ENCODE measurements at places on chromosomes 3 and 15. TPM values are rescaled to one million over a fixed set of nuclear protein-coding genes. Genes with fewer than 3 reads are reported as not detected.

DNA sequence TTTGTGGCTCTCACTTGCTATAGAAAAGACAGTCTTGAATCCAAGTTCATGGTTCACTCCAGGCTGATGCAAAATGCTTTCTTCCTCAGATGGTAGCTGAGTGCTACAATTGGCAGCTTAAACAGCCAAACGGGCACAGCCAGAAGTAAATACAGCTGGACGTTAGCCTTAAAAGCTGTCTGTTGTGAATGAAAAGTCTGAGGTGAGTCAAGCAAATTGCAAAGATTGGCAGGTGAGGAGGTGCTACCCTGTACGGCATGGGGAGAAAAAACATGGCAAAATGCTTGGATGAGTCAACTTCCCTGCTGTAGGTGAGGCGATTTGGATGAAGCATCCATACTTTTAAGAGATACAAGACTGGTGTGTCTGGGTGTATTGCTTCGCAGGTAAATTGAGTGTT is 40.5 kb downstream of the IL5RA start:
- H3K4me3 ChIP-seq, result no peak overlapping the region
- no peaks in the 10 kb centered on the region for H3K27me3 ChIP-seq
- H3K36me3 ChIP-seq, result no peaks in the 10 kb centered on the region

GRCh38 chr3:59247402-59247841 is 197.6 kb upstream of the CFAP20DC start:
- DNase-seq, result peak; percentile 23
- H3K27me3 ChIP-seq, result no peaks in the 10 kb centered on the region
- no peaks in the 10 kb centered on the region for H3K4me1 ChIP-seq
- no peak overlapping the region for H3K27ac ChIP-seq
- H3K36me3 ChIP-seq, result no peaks in the 10 kb centered on the region
- no peak overlapping the region for H3K4me3 ChIP-seq

- no peaks in the 10 kb centered on the region for H3K4me1 ChIP-seq
- H3K36me3 ChIP-seq, result no peaks in the 10 kb centered on the region
- no peaks in the 10 kb centered on the region for H3K27me3 ChIP-seq
- DNase-seq, result no peak
- no peak overlapping the region for H3K4me3 ChIP-seq
- no peak overlapping the region for H3K27ac ChIP-seq
Observed at GRCh38 chr15:69703532-69704187, 251.0 kb downstream of the RPLP1 start.

DNA sequence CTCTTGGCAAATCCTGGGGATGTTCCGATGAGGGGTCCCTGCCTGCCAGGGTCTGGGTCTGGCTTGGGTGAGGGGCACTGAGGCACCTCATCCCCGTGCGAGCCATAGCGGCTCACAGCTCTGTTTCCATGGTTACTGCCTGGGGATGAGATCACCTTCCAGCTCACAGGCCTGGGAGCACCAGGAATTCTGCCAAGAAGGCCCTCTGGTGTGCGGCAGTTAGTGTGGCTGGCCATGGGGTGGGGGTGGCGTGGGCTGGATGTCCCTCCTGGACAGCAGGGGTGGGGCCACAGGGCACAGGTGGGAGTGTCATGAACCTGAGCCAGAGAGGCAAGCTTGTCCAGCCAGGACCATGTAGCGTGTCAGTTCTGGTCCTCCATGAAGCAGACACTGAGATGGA is 22.1 kb upstream of the PRR23E start:
- H3K4me1 ChIP-seq, result peaks cover 8% of the 10 kb centered on the region
- no peak overlapping the region for H3K4me3 ChIP-seq
- peak; percentile 78 for DNase-seq
- no peaks in the 10 kb centered on the region for H3K36me3 ChIP-seq
- H3K27ac ChIP-seq, result no peak overlapping the region

GRCh38 chr3:195446359-195446758 is 3.5 kb upstream of the ACAP2 start:
- peaks cover 10% of the 10 kb centered on the region for H3K4me1 ChIP-seq
- H3K27ac ChIP-seq, result no peak overlapping the region
- DNase-seq, result no peak
- H3K4me3 ChIP-seq, result no peak overlapping the region

DNA sequence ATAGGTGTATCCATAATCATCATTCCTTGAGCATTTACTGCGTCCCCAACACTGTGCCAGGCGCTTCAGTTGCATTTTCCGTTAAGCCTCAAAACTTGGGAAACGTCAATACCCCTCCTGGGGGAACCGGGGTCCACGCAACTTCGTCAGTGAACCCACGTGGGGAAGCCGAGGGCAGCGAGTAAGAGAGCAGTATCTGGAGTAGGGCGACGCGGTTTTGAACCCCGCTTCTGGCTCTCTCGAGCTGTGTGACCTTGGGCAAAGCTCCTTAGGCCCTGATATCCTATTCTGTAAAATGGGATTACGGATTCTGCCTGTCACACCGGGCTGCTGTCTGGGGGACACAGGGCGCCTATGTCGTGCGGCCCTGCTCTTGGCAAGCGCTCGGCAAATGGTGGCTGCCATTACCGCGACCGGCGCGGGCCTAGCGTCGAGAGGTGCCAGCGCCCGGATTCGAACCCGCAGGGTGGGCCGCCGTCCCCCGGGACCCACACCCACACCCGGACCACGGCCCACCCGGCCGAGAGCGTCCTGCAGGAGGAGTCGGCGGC is 590 bp downstream of the POLG start:
- H3K4me3 ChIP-seq, result peak overlapping the region; percentile 85
- peaks cover 4% of the 10 kb centered on the region for H3K27me3 ChIP-seq
- DNase-seq, result peak; percentile 9
- H3K27ac ChIP-seq, result peak overlapping the region; percentile 91
- peaks cover 10% of the 10 kb centered on the region for H3K4me1 ChIP-seq

DNA sequence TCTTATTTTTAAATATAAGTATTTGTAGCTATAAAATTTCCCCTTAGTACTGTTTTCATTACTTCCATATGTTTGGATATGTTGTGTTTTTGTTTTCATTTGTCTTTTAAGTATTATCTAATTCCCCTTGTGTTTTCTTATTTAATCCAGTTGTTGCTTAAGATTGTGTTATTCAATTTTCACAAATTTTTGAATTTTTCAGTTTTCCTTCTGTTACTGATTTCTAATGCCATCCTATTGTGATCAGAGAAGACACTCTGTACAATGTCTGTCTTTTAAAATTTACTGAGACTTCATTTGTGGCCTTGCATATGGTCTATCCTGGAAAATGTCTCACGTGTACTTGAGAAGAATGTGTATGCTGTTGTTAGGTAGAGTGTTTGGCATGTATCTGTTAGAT is 795.6 kb upstream of the CFAP20DC start:
- H3K27me3 ChIP-seq, result no peaks in the 10 kb centered on the region
- no peaks in the 10 kb centered on the region for H3K36me3 ChIP-seq
- no peak overlapping the region for H3K27ac ChIP-seq
- DNase-seq, result no peak
- no peak overlapping the region for H3K4me3 ChIP-seq

GRCh38 chr3:25520926-25521559 is 93.0 kb downstream of the RARB start:
- H3K36me3 ChIP-seq, result no peaks in the 10 kb centered on the region
- no peak overlapping the region for H3K4me3 ChIP-seq
- no peaks in the 10 kb centered on the region for H3K27me3 ChIP-seq
- no peaks in the 10 kb centered on the region for H3K4me1 ChIP-seq

- H3K4me3 ChIP-seq, result no peak overlapping the region
- no peak for DNase-seq
- no peaks in the 10 kb centered on the region for H3K4me1 ChIP-seq
- H3K36me3 ChIP-seq, result no peaks in the 10 kb centered on the region
- no peak overlapping the region for H3K27ac ChIP-seq
- no peaks in the 10 kb centered on the region for H3K27me3 ChIP-seq
Observed at GRCh38 chr3:30180310-30181177, 425.9 kb upstream of the TGFBR2 start.

Gene EFCC1
- not detected for total RNA-seq

Gene CNTN3
- 8.3 TPM for total RNA-seq

Gene CLDN16
- total RNA-seq, result under 0.01 TPM

Gene MUC13
- total RNA-seq, result not detected

Gene TMIE
- 0.51 TPM for total RNA-seq

Gene GABRR3
- not detected for total RNA-seq

Gene PLEKHO2
- 163 TPM for total RNA-seq

Gene SOX14
- not detected for total RNA-seq

Gene TRPM1
- not detected for total RNA-seq
